ENCODE measurements at places on chromosomes 7 and 10.
A peak's percentile ranks its signal among the peaks of the same experiment; 100 is the strongest.

- DNase-seq: no peak
Measured at GRCh38 chr7:118222591-118222990, 1.9 kb upstream of the ANKRD7 start.

DNA sequence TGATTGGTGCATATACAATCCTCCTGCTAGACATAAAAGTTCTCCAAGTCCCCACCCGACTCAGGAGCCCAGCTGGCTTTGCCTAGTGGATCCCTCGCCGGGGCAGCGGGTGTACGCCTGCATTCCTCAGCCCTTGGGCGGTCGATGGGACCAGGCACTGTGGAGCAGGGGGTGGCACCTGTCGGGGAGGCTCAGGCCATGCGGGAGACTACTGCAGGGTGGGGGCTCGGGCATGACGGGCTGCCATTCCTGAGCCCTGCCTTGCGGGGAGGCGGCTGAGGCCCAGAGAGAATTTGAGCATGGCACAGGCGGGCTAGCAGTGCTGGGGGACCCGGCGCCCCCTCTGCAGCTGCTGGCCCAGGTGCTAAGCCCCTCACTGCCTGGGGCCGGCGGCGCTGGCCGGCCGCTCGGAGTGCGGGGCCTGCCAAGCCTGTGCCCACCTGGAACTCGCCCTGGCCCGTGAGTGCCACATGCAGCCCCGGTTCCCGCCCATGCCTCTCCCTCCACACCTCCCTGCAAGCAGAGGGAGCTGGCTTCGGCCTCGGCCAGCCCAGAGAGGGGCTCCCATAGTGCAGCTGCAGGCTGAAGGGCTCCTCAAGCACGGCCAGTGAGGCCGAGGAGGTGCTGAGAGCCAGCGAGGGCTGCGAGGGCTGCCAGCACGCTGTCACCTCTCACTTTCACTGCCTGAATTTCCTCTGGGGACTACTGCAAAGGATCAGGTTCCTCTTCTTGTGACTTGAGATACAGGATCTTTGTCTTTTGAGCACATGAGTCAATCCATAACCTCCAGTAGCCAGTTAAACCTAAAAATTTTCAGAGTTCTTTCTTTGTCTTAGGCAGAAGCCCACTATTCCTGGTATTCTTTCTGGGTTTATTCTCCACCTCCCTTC is 25.1 kb upstream of the ELOVL3 start:
- DNase-seq: no peak

DNA sequence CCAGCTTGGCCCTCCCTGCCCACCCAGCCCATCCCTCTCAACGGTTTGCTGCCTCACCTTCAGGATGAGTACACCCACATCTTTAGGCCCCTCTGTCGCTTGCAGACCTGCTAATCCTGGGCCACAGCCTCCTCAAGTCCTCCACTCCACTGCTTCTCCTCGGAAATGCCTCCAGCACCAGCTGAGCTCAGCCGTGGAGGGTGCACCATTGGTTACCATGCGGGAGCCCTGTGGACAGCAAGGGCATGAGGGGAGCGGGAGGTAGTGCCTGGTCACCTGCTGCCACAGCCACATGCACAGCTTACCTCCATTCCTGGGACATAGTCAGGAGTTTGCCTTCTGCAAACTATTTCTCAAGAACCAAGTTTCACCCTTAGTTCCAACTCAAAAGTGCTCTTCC is 286.3 kb upstream of the ZMIZ1 start:
- no peak for DNase-seq

- DNase-seq: peak; percentile 15
Measured at GRCh38 chr7:23468526-23469149, 1.7 kb downstream of the IGF2BP3 start.
